ENCODE measurements at places on chromosomes 3 and 15.
A peak's percentile ranks its signal among the peaks of the same experiment; 100 is the strongest.

DNA sequence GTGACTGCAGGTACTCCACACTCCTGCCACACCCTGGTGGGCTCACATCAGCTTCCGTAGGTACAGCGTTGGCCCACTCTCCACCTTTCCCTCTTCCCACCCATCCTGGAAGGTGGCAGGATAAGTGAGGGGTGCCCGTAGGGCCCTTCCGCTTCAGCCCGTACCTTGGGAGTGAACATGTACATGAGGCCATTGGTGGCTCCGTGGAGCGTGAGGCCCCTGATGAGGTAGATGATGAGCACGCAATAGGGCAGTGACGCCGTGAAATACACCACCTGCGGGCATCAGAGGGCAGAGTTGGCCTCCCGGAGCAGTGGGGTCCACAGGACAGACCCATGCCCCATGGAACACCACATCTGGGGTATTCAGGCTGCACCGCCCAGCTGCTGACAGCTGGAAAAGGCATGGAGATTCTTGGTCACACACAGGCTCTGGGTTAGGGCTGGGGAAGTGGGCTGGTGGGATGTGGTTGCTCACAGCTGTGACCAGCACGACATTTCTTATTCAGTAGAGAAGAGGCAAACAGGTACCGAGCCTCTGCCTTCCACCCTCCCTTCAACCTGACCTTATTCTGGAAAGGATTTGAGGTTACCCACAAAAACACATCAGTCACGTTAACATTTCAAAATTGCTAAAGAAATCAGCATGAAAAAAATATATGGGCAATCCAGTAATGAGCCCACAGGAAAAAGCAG is 23.8 kb downstream of the SLC6A20 start:
- DNase-seq: no peak

- no peak for DNase-seq
Measured at GRCh38 chr3:73504239-73504638, 120.5 kb downstream of the PDZRN3 start.

DNA sequence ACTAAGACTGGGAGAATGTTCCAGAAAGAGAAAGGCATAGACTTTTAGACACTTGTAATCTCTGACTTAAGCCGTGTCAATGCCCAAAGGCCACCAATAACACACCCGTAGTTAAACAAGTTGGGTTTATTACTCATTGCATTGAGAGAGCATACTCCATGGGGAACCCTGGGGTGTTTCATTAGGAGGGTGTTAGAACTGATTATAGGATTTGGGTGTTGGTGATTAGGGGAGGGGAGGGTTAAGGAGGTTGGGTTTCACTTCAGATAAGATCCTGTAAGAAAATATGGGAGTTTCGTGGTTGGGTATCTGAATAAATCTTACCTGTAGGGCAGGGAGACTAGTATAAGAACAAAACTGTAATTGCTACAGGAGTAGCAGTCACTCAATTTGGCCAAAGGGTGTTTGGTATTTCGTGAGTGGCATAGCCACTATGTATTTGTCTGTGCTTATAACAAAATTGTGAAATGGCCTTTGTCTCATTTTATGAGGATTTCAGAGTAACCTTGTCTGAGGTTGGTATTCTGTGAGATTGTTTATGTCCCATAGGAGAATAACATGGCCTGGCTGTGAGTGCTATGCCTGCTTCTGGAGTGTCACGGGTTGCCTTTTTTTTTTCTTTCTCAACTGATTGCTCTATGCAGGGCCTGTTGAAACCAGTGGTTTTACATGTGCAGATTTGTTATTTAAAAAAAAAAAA is 2.9 kb downstream of the HACD3 start:
- no peak for DNase-seq

- DNase-seq: no peak
Measured at GRCh38 chr15:70314688-70315087, 217.0 kb upstream of the TLE3 start.

GRCh38 chr15:69868756-69869155 is 229.0 kb downstream of the TLE3 start:
- DNase-seq: no peak

DNA sequence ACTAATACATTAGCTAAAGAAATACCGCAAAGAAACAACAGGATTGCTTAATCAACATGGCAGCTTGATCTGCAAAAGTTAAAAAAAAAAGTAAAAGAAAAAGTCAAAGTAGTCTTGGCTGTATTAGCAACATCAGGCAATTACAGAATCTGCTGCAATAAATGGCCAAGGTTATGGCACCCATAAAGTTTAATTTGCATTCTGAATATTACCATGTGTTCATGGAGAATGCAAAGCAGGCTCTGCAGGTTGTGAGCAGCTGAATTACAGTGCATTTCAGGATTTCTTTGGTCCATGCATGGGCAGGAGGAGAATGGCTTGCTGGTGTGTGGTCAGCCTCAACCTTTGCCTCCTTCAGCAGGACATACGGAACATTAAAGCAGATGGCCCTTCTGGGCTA is 199.1 kb upstream of the AZI2 start:
- no peak for DNase-seq

GRCh38 chr3:177538048-177538749 is 340.9 kb upstream of the TBL1XR1 start:
- no peak for DNase-seq

- peak; percentile 78 for DNase-seq
Measured at GRCh38 chr15:69719527-69720240, 267.1 kb downstream of the RPLP1 start.

GRCh38 chr3:61594144-61594963 is 33.0 kb downstream of the PTPRG start:
- DNase-seq: no peak

GRCh38 chr3:99938270-99938911 is 120.7 kb downstream of the CMSS1 start:
- DNase-seq: no peak

DNA sequence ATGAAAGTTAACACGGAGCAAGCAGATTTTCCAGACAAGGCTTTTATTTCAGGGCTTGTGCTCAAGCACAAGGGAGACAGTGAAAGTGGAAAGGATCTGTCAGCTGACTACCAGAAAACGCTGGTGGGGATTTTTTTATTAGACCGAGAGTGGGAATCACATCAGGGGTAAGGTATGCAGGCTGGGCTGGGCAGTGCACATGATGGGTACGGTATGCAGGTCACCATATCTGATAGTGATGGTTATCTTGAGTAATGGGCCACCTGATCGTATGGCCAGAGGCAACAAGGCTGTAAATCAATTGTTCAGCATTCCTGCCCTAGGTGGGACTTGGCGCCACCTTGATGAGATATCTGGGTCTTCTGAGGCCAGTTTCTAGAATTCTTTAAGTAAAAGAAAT is 36.9 kb upstream of the PIAS1 start:
- DNase-seq: no peak

DNA sequence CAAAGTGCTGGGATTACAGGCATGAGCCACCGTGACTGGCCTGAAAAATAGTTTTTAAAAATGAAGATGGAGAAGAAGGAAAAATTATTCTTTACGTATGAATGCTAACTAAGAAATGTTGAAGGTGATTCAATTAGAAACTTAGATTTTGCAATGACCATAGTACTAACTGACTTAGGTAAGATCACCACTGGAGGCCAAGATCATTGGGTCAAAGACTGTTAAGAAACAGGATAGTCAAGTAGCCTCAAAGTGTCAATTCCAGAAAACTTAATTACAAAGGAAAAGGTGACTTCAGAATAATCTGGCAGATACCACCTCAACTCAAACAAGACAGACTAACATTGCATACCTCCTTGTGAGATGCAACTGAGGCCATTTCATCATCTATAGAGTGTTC is 119.3 kb downstream of the FRMD4B start:
- DNase-seq: no peak

- peak; percentile 22 for DNase-seq
Measured at GRCh38 chr3:117019082-117019713, 309.6 kb downstream of the TUSC7 start.

GRCh38 chr3:190865828-190866227 is 3.3 kb upstream of the GMNC start:
- DNase-seq: no peak

- DNase-seq: no peak
Measured at GRCh38 chr3:152518346-152518745, 249.6 kb downstream of the MBNL1 start.

- no peak for DNase-seq
Measured at GRCh38 chr3:171770689-171771620, 39.3 kb downstream of the PLD1 start.

- DNase-seq: no peak
Measured at GRCh38 chr3:25460751-25461150, 32.7 kb downstream of the RARB start.

DNA sequence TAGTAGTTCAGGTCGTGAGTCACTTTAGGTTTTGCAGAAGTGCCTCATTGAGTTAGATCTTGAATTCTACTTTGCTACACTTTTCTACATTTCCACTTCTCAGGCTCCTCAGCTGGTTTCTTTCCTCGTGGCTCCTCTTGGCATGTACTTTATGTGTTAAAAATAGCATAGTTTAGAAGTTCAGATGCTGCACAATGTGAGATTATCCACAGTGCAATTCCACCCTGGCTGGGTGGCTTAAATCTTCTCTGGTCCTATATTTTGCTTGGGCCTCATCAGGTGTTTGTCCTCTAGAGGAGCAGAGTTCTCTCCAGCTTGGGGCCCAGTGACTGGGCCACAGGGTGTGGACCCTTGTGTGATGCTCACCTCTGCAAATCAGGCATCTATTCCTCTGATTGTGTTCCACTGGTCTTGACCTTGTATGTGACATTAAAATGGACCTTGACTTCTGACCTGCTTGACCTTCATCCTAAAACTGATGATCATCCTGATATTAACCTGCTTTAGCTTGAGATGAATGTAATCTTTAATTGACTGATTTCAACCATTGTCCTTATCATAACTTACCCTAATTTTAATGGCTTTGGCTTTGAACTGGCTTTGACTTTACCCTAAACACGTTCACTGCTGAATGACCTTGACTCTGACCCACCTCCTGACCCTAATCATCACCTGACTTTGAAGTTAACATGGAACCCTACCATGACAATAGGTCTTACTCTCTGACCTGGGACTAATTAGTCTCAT is 63.9 kb upstream of the ACAD9 start:
- DNase-seq: no peak

DNA sequence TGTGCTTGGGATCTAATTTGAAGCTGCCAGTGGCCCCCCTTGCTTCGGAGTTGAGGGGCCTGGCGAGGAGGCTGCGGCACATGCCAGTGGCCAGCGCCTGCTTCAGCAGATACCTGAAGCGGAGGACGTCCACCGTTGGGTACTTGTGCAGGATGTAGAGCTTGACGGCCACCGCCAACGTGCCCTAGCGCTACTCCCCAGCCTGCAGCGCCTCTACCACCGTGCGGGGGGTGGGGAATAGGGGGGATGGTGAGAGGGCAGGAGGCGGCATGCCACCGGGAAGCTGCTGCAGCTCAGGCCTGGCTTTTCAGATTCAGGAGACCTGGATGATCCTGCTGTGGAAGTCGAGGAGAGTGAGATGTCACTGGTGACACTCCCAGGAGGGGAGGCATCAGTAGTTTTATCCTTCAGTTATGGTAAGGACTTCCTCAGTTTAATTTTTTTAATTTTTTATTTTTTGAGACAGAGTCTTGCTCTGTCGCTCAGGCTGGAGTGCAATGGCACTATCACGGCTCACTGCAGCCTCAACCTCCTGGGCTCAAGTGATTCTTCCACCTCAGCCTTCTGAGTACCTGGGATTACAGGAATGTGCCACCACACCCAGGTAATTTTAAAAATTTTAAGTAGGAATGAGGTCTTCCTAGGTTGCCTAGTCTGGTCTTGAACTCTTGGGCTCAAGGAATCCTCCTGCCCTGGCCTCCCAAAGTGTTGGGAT is 150.6 kb upstream of the FRMD4B start:
- no peak for DNase-seq

DNA sequence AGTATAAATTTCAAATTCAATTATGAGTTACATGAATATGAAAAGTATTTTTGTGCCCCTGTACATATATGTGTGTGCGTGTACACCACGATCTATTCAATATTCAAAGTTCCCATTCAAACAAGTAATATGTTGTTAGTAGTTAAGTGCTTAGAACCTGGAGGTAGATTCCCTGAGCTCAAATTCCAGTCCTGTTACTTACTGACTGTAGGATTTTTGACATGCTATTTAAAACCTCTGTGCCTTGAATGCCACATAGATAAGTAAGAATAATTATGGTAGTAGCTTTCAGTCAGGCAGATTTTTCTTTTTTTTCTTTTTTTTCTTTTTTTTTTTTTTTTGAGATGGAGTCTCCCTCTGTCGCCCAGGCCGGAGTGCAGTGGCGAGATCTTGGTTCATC is 53.3 kb upstream of the CMSS1 start:
- no peak for DNase-seq

- no peak for DNase-seq
Measured at GRCh38 chr3:113764698-113765097, 17.9 kb downstream of the ATP6V1A start.

DNA sequence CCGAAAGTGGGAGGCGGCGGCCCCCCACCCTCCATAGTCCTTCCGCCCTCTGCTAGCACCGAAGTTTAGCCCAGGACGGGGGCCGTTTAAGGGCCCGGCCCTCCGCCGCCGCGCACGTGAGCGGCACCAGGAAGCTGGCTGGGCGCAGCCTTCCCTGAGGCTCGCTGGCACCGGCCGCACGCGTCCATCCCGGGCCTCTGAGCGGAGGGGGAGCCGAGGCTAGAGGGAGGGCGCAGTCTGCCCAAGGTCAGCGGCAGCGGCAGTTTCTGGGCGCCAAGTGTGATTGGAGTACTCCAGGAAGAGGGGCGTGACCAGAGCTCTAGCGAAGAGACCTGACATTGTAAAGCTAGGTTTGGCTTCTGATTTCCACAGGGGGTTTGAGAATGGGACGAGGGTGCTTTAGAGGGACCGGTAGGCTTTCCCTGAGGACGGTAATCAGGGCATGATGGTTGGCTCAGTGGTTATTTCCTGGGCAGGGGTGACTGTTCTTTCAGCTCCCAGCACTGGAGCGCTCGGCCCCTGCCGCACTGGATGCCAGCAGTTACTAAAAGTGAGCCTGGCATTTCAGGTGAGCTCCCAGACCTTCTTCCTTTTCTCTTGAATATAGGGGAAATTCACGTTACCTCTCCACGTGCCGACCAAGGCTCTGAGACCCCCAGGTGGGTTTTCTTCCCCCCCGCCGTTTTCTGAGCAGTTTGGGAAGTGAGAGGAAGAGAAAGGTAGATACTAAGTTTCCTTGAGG is 853 bp downstream of the TEX264 start:
- DNase-seq: peak; percentile 45

- DNase-seq: no peak
Measured at GRCh38 chr3:53147151-53147902, 13.7 kb upstream of the PRKCD start.

GRCh38 chr3:177604181-177604580 is 406.9 kb upstream of the TBL1XR1 start:
- DNase-seq: no peak

DNA sequence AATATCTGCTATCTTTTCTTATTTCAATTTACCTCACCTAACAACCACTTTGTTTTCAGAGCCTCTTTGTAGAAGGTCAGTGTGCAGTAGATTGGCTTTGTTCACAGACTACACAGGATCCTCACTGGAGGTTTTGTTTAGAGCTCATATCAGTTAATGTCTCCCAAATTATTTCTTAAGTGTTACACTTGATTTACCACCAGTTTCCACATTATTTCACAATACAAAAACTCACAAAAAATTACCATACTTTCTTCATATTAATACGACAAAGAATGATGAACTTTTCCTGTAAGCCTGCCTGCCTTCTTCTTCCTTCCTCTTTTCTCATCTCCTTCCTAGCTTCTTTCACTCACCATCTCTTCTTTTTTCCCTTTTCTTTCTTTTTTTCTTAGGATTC is 133.3 kb downstream of the ALCAM start:
- no peak for DNase-seq

GRCh38 chr15:45162771-45163507 is 24.8 kb downstream of the SHF start:
- DNase-seq: peak; percentile 69

Measured in CD4-positive, alpha-beta T cell treated with Interferon gamma for 1 hour (primary cell).